ENCODE measurements at places on chromosomes 11 and 22.

GRCh38 chr11:42225664-42226063, 766.2 kb upstream of the LRRC4C start:
- DNase-seq = no peak

- DNase-seq = peak; percentile 60
Measured at GRCh38 chr11:123461164-123461563, 31.1 kb downstream of the GRAMD1B start.

DNA sequence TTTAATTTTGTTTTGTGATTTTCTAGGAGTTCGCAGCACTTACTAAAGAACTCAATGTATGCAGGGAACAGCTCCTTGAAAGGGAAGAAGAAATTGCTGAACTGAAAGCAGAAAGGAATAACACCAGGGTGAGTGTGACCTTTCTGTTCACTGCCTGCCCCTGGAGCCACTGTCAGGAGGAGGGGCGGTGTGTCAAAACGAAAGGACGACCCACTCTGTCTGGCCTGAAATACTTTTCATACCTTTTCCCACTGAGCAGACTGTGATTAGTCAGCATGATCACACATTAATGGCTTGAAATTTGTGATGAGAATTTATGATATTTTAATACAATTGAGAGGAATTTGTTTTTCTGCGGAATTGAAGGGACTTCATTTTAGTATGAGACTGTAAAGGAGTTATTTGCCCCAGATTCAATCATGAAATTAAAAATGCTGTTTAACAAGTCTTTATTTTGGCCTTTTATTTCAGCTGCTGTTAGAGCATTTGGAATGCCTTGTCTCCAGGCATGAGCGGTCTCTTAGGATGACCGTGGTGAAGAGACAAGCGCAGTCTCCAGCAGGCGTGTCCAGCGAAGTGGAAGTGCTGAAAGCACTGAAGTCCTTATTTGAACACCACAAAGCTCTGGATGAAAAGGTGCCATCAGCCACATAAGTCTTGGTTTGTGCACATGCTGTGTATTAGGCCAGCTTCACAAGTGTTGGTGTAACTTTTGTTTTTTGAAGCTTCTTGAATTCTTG, 54.1 kb downstream of the PPFIA1 start:
- DNase-seq = no peak

- no peak for DNase-seq
Measured at GRCh38 chr11:126595560-126595959, 240.1 kb downstream of the ST3GAL4 start.

DNA sequence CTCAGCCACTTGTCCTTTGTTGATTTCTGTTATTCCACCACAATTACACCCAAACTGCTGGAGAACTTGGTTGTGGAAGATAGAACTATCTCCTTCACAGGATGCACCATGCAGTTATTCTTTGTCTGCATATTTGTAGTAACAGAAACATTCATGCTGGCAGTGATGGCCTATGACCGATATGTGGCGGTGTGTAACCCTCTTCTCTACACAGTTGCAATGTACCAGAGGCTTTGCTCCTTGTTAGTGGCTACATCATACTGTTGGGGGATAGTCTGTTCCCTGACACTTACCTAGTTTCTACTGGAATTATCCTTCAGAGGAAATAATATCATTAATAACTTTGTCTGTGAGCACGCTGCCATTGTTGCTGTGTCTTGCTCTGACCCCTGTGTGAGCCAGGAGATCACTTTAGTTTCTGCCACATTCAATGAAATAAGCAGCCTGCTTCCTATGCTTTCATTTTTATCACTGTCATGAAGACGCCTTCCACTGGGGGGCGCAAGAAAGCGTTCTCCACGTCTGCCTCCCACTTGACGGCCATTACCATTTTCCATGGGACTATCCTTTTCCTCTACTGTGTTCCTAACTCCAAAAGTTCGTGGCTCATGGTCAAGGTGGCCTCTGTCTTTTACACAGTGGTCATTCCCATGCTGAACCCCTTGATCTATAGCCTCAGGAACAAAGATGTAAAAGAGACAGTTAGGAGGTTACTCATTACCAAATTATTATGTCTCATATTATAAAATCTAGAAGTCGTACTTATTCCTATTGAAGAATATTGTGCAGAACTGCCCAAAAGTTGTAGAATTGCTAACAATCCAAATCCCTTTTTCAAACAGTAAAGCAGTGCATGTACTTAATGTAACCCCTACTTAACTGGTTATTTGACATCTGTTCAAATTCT, 53.2 kb downstream of the OR4C6 start:
- DNase-seq = no peak

- peak; percentile 43 for DNase-seq
Measured at GRCh38 chr11:64762674-64763525, 3.1 kb upstream of the PYGM start.

GRCh38 chr11:62502030-62502730, 44.4 kb downstream of the AHNAK start:
- no peak for DNase-seq

GRCh38 chr22:31082606-31083376, 1.7 kb downstream of the SMTN start:
- no peak for DNase-seq

- DNase-seq = no peak
Measured at GRCh38 chr22:36816339-36816635, 548 bp downstream of the PVALB start.

GRCh38 chr11:58621586-58622262, 741 bp upstream of the CNTF start:
- DNase-seq = no peak

- DNase-seq = no peak
Measured at GRCh38 chr22:30753701-30754100, 59.0 kb downstream of the OSBP2 start.

- DNase-seq = no peak
Measured at GRCh38 chr11:117313828-117314768, 2.0 kb downstream of the BACE1 start.

DNA sequence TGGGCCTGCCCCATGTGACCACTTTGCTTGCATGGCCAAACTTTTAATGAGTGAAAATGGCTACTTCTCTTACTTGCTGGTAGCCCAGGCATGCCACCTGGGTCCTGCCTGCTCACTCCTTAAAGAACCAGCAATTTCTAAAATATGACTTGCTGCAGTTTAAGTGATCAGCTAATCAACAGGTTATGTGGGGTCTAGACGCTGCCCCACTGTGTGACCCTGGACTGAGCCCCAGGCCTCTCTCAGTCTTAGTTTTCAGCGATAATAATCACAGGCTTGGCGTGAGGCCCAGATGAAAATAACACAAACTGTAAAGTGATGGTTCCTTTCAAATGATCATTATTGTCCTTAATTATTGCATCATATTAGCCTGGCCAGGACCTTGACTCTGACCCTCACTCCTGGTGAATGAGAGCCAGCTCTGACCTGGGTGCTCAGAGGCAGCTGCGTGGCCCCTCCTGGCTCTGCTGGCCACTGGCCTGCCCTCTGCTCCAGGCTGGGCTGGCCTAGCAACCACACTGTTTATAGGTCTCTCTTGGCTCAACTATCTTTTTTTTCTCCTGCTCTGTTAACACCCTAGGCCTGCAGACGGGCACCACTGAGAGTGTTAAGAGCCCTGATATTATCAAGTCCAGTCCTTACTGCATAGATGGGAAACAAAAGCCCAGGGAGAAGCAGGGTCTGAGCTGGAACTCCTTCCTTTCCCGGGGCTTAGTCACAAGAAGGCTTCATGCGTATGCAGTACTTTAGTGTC, 89.7 kb downstream of the RRM1 start:
- DNase-seq = no peak

DNA sequence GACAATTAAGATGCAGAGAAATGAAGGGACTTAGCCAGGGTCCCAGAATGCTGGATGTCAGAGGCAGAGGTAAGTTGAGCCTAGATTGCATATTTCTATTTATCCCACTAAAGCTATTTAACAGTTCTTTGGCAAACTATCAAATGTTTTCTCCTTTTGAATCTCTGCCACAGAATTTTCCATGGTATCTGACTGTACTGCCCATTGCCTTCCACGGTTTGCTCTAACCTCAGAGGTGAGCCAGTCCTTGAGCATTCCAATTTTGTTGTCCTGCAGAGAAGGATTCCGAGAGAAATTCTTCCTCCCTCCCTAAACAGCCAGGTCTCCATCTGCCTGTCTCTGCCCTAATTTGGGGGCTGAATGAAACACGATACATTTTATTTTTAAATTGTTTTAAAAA, 368.3 kb upstream of the SYN3 start:
- no peak for DNase-seq

DNA sequence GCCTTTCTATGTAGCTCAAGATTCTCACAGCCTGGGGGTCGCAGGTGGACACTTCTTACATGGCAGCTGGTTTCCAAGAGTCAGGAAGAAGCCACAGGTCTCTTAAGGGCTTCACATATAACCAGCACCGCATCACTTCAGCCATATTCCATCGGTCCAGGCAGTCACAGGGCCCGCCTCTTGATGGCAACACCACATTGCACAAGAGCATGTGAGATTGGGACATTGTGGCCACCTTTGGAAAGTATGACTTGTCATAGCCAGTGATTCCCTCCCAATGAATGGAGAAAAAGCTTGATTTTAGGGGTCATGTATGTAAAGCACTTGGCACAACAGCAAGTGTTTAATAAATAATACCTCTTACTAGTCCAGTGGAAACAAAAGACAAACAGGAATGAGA, 98.3 kb downstream of the NCAM1 start:
- no peak for DNase-seq

DNA sequence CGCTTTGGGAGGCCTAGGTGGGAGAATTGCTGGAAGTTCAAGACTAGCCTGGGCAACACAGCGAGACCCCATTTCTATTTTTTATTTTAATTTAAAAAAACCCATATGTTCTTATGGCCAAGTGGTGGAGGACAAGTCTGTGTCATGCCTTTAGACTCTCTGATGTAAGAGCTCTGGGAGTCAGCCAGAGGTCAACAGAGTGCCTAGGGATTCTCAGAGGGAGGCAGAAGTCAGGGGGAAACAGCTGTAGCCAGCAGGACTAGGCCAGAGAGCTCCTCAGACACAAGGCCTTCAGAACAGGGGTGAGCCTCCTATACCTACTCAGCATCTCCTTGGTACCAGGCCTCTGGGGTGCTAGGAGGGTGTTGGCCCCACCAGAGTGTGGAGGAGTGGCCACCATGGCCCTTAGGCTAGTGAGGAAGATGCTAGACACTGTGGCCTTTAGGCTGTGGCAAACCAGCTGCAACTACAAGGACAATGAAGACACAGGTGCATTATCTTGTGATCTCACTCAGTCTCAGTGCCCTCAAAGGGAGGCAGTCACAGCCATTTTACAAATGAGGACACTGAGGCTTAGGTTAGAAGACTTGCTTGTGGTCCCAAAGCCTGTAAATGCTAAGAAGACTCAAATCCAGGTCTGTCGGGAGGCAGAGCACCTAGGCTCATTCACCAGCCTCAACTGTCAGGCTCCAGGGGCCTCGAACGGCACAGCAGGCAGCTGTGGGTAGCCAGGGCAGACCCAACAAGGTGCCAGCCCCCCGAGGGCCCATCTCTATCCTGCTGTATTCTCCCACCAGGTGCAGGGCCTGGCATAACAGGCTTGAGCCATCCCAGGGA, 5.0 kb downstream of the ZP1 start:
- no peak for DNase-seq

DNA sequence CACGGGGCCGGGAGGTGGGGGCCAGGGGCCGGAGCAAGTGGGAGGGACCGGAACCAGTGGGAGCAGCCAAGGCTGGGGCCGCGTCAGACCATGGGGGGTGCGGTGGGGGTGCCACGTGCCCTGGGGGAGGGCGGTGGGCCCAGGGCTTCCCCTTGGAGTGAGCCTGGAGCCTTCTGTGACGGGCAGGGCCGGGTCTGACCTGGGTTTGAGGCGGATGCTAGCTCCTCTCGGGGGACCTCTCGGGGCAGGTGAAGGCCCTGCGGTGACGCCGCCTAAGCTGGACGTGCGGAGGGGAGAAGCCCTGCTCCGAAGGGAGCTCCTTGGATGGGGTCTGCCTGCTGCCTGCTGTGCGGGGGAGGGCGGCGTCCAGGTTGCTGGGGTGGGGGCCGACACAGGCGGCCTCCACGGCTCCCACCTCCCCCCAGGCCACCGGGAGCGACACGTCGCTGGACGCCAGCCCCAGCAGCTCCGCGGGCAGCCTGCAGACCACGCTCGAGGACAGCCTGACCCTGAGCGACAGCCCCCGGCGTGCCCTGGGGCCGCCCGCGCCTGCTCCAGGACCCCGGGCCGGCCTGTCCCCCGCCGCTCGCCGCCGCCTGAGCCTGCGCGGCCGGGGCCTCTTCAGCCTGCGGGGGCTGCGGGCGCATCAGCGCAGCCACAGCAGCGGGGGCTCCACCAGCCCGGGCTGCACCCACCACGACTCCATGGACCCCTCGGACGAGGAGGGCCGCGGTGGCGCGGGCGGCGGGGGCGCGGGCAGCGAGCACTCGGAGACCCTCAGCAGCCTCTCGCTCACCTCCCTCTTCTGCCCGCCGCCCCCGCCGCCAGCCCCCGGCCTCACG, 115.0 kb downstream of the CACNA1I start:
- DNase-seq = no peak

- DNase-seq = no peak
Measured at GRCh38 chr11:56855217-56855616, 106.7 kb upstream of the OR9G4 start.

- no peak for DNase-seq
Measured at GRCh38 chr11:7910286-7910788, 20.7 kb downstream of the OR10A6 start.

- DNase-seq = no peak
Measured at GRCh38 chr11:20363149-20363499, 390 bp upstream of the HTATIP2 start.

DNA sequence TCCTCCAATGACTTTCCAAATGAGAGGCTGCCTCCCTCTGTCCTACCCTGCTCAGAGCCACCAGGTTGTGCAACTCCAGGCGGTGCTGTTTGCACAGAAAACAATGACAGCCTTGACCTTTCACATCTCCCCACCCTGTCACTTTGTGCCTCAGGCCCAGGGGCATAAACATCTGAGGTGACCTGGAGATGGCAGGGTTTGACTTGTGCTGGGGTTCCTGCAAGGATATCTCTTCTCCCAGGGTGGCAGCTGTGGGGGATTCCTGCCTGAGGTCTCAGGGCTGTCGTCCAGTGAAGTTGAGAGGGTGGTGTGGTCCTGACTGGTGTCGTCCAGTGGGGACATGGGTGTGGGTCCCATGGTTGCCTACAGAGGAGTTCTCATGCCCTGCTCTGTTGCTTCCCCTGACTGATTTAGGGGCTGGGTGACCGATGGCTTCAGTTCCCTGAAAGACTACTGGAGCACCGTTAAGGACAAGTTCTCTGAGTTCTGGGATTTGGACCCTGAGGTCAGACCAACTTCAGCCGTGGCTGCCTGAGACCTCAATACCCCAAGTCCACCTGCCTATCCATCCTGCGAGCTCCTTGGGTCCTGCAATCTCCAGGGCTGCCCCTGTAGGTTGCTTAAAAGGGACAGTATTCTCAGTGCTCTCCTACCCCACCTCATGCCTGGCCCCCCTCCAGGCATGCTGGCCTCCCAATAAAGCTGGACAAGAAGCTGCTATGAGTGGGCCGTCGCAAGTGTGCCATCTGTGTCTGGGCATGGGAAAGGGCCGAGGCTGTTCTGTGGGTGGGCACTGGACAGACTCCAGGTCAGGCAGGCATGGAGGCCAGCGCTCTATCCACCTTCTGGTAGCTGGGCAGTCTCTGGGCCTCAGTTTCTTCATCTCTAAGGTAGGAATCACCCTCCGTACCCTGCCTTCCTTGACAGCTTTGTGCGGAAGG, 2.9 kb downstream of the APOC3 start:
- DNase-seq = no peak
